ENCODE measurements at places on chromosomes 12 and 14. TPM values are rescaled to one million over a fixed set of nuclear protein-coding genes. Genes with fewer than 3 reads are reported as not detected.
A peak's percentile ranks its signal among the peaks of the same experiment; 100 is the strongest.

ACOT6 gene
- not detected for total RNA-seq

DNA sequence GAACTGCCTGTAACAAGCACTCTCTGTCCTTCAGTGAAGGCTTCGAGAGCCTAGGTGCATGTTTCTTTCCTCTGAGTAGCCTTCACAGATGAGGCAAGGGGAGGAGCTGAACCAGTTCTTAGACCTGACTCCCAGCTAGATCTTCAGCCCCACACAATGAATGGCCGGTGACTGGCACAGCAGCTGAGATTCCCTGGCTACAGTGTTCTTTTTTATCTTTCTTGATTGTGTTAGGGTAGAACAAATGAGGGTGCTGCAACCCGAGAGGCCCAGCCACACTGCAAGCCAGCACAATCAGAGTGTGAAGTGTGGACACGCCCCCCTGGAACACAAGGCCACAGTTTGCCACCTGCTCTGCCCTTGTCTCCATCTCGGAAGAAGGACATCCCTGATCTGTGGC, 19.1 kb upstream of the COL2A1 start:
- DNase-seq, result no peak

GRCh38 chr12:16323010-16323409, 24.4 kb upstream of the MGST1 start:
- no peak for DNase-seq

GRCh38 chr14:42095155-42095554, 488.5 kb downstream of the LRFN5 start:
- no peak for DNase-seq

- DNase-seq, result peak; percentile 73
These were observed 36.2 kb downstream of the VDR start for GRCh38 chr12:47868552-47869031.

NID2 gene
- total RNA-seq, result 66.2 TPM

FOXG1 gene
- not detected for total RNA-seq

DACT1 gene
- total RNA-seq, result 3.7 TPM

CNTN1 gene
- total RNA-seq, result 1.5 TPM

KRT2 gene
- not detected for total RNA-seq

MUCL1 gene
- not detected for total RNA-seq

CPM gene
- total RNA-seq, result 201 TPM

STON2 gene
- total RNA-seq, result 20.8 TPM

GRCh38 chr14:59256331-59256730, 67.9 kb downstream of the DAAM1 start:
- DNase-seq, result no peak

TROAP gene
- total RNA-seq, result not detected

GRCh38 chr14:104421401-104421821, 158.2 kb upstream of the C14orf180 start:
- DNase-seq, result peak; percentile 76

RIN3 gene
- total RNA-seq, result 38.0 TPM

SPIC gene
- not detected for total RNA-seq

GRCh38 chr12:54935235-54935951, 49.2 kb downstream of the TESPA1 start:
- DNase-seq, result no peak

KLHL33 gene
- total RNA-seq, result 0.35 TPM

DNA sequence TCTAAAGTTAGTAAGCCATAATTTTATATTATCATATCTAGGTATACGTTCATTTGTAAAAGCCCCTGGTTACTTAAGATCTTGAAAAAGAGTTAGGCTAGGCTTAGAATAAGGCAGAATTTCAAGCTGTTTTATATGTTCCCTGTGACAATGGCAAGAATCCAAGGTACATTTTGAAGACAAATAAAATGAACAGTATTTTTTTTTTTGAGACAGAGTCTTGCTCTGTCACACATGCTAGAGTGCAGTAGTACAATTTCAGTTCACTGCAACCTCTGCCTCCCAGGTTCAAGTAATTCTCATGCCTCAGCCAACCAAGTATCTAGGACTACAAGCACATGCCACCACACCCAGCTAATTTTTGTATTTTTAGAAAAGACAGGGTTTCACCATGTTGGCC, 139.2 kb downstream of the DUSP6 start:
- no peak for DNase-seq

GRCh38 chr14:81427348-81428058, 27.4 kb upstream of the STON2 start:
- DNase-seq, result no peak

- no peak for DNase-seq
These were observed 657.5 kb upstream of the TBX3 start for GRCh38 chr12:115341442-115341841.

GRCh38 chr12:128693771-128694170, 130.0 kb downstream of the SLC15A4 start:
- DNase-seq, result no peak

- DNase-seq, result no peak
These were observed 9.2 kb downstream of the JAG2 start for GRCh38 chr14:105159344-105159743.

SERPINA12 gene
- not detected for total RNA-seq

Data from mesenteric fat pad (tissue), 1 donor.